Endothelial cell (in vitro differentiated cells): ENCODE measurements at places on chromosomes 4 and X. TPM values are rescaled to one million over a fixed set of nuclear protein-coding genes. Genes with fewer than 3 reads are reported as not detected.

DNA sequence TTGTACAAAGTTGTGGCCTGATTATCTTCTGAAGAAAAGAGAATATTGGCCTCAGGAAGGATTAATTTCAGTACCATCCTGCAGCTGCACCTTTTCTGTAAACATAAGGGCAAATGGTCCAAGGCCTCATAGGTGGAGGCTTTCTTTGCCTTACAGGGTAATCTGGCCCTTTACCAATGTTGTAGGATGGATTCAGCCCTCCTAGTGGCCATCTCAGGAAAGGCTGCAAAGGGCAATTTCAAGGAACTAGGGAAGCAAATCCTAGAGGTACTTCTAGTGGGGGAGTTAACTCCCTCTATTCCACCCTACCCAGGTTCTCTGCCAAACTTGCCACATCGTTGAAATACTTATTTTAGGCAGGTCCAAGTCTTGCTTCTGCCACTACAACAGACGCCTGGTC, 57.6 kb downstream of the UGT2B11 start:
- H3K27ac ChIP-seq, result no peak overlapping the region
- peaks cover 2% of the 10 kb centered on the region for H3K27me3 ChIP-seq
- H3K4me1 ChIP-seq, result no peaks in the 10 kb centered on the region
- DNase-seq, result peak; percentile 19
- no peaks in the 10 kb centered on the region for H3K36me3 ChIP-seq

- H3K27ac ChIP-seq, result no peak overlapping the region
- H3K4me3 ChIP-seq, result no peak overlapping the region
- no peaks in the 10 kb centered on the region for H3K4me1 ChIP-seq
- DNase-seq, result no peak
- no peaks in the 10 kb centered on the region for H3K36me3 ChIP-seq
Measured at GRCh38 chr4:104571341-104571740, 76.6 kb upstream of the CXXC4 start.

DNA sequence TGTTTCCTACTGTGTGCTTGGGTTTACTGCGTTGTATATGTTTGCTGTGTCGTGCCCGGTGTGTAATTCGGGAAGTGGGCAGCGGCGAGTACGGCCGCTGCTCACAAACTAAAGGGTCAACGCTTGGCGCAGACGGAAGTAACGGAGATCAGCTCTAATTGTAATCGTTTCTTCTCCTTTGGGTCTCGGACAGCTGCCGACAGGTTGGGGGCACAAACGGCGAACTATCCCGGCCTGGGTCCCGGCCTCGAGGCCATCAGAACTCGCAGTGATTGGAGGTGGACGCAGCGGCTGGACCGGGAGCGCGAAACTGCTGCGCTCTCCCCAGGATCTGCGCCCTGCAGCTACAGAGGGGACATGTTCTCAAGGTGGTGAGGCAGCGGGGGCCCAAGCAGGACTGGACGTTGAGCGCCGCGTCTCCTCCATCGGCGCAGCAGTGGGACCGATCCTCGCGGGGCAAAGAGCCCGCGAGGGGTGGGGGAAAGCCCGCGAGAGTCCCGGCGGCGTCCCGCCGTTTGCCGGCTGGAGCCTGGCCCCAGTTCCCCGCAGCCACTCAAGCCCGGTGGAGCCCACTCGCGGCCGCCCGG, 516 bp upstream of the ZIC3 start:
- peaks cover 14% of the 10 kb centered on the region for H3K27me3 ChIP-seq
- H3K36me3 ChIP-seq, result no peaks in the 10 kb centered on the region
- DNase-seq, result no peak
- H3K4me1 ChIP-seq, result peaks cover 7% of the 10 kb centered on the region
- no peak overlapping the region for H3K27ac ChIP-seq

GRCh38 chrX:40748977-40749376, 13.6 kb upstream of the MED14 start:
- H3K36me3 ChIP-seq, result no peaks in the 10 kb centered on the region
- H3K4me3 ChIP-seq, result no peak overlapping the region
- no peak for DNase-seq
- H3K27ac ChIP-seq, result no peak overlapping the region

GRCh38 chr4:17276776-17277175, 235.1 kb downstream of the QDPR start:
- no peak for DNase-seq
- no peak overlapping the region for H3K4me3 ChIP-seq
- H3K36me3 ChIP-seq, result no peaks in the 10 kb centered on the region
- H3K4me1 ChIP-seq, result no peaks in the 10 kb centered on the region
- no peak overlapping the region for H3K27ac ChIP-seq

The CFAP47 gene
- total RNA-seq, result 0.44 TPM
